Tibial nerve (tissue), 4 donors: ENCODE measurements at places on chromosomes 11 and 22. TPM values are rescaled to one million over a fixed set of nuclear protein-coding genes. Genes with fewer than 3 reads are reported as not detected.

SESN3 gene
- total RNA-seq, result 64.5 TPM

CCDC116 gene
- total RNA-seq, result 0.22 TPM

TRPC6 gene
- 1.5 TPM for total RNA-seq

OR2AG1 gene
- not detected for total RNA-seq

GGTLC2 gene
- not detected for total RNA-seq

ZNF214 gene
- total RNA-seq, result 7.2 TPM

KRTAP5-1 gene
- not detected for total RNA-seq

SLC7A4 gene
- not detected for total RNA-seq

WNT11 gene
- total RNA-seq, result 65.7 TPM

KRTAP5-10 gene
- not detected for total RNA-seq

SMCO4 gene
- total RNA-seq, result 3.7 TPM

OR8D4 gene
- total RNA-seq, result not detected
